T-helper 1 cell (primary cell): ENCODE measurements at places on chromosomes 1 and 21.

DNA sequence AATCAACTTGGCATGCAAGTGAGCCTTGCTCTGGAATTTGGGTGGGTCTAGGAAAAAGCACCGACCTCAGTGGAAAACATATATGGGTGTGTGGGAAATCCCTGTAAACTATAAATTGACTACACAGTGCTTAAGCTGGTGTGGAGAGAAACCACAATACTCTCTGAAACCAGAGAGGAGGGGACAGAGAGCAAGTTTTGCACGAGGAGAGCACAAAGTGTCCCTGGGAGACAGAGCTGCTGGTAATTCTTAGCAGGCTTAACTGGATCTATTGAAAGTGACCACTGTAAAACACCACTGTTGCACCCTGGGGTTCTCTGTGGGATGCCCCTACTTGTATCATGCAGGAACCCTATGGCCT, 12.8 kb downstream of the KCNJ15 start:
- DNase-seq: no peak

- DNase-seq: no peak
Measured at GRCh38 chr1:222772996-222773379, 36.0 kb downstream of the FAM177B start.

DNA sequence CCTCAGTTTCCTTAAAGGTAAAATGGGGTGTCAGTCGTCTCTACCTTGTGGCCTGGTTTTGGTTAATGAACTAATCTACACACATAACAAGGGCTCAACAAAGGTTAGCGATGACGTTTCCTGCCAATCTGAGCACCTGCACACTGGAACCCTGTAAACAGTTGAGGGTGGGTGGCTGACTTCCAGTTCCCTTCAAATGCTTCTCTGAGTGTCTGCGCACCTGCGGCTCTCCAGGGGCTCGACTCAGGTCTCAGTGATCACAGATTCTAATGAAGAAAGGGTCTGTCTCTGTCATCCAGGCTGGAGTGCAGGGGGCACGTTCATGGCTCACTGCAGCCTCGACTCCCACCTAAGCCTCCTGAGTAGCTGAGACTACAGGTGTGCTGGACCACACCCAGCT, 3.3 kb upstream of the AGPAT3 start:
- no peak for DNase-seq

DNA sequence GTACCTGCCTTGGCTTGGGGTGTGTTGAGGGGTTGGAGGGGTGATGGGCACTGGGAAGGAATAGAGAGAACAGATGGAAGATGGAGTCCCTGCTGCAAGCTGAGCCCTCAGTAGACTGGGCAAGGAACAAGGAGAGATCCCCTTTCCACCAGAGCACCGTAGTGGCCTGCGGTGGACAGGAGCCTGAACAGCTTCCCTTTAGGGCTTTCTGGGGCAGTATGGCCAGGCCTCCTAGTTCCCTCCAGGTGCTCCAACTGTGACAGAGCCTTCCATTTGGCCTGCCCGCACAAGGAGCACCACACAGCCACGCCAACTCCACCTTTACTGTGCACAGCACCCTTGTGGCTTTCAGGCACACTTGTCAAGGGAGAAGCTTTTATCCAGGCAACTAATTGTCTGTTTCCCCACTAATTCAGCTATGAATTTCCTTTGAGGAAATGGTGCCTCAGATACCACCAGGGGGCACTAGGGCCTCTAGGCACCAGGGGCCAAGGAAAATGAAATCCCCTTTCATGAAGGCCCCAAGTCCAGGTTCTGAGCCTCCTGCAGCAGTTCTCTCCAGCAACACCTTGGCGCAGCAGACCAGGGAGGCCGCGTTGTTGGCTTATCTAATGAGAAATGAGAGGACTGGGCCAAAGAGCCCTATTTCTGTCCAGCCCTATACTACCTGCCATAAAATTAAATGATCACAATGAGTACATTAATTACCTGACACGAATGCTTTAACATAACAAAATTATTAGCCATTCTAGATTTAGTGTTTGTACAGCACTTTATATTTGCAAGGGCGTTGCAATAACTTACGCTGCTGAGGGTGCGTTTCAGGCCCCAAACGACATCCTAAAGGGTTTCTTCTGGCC, 23.1 kb upstream of the ERI3 start:
- DNase-seq: peak; percentile 17

DNA sequence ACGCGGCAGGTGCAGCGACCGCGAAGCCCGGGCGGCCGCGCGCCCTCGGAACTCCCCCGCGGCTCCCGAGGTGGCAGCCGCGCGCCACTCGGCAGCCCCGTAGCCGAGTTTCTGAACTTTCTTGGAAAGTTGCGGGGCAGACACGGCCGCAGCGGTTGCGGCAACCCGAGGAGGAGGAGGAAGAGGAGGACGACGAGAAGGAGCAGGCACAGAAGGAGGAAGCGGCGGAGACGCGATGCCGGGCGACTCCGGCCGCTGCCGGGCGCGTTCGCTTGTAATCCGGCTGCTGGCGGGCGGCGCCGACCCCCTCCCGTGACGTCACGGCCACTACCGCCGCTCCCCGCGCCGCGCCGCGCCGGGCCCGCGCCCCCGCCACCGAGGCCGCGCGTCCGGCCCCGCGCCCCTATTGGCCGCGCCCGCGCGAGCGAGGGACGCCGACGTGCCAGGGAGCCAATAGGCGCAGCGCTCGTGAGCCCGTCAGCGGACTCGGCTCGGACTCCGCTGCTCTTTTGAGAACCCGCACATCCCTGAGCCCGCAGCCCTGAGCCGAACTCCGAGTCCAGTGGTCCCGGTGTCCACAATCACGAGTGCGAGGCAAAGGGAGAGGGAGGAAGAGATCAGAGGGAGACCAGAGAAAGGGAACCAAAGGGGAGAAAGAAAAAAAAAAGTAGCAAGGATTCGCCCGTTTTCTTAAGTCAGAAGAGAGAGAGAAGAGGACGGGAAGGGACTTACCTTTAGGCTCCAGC, 736 bp upstream of the BARHL2 start:
- DNase-seq: no peak

DNA sequence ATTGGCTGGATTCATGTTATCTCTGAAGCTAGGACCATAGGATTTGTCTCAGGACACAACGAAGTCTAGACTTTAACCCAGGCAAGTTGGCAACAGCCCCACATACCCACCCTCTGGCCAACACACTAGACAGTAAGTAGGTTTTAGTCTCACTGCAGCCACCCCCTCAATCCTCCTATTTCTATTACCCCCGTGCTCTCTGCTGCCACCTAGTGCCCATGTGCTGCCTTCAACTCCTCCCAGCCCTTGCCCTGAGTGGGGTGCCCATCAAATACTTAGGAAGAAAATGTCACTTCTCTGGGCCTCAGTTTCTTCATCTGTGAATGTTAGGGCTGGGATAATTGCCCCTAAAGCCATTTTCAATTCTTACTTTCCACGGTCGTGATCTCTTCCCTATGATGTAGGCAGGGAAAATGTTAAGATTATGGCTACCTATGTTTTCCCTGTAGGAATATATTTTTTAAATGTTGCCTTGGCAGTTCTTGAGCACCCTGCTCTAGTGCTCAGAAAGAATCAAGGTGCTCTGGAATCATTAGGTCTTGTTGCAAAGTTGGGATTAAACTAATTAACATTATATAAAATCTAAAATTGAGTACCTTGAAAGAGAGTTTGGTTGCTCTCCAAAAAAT, 213.0 kb downstream of the LMX1A start:
- DNase-seq: no peak

GRCh38 chr1:166040202-166040997, 126.4 kb downstream of the FAM78B start:
- DNase-seq: no peak

DNA sequence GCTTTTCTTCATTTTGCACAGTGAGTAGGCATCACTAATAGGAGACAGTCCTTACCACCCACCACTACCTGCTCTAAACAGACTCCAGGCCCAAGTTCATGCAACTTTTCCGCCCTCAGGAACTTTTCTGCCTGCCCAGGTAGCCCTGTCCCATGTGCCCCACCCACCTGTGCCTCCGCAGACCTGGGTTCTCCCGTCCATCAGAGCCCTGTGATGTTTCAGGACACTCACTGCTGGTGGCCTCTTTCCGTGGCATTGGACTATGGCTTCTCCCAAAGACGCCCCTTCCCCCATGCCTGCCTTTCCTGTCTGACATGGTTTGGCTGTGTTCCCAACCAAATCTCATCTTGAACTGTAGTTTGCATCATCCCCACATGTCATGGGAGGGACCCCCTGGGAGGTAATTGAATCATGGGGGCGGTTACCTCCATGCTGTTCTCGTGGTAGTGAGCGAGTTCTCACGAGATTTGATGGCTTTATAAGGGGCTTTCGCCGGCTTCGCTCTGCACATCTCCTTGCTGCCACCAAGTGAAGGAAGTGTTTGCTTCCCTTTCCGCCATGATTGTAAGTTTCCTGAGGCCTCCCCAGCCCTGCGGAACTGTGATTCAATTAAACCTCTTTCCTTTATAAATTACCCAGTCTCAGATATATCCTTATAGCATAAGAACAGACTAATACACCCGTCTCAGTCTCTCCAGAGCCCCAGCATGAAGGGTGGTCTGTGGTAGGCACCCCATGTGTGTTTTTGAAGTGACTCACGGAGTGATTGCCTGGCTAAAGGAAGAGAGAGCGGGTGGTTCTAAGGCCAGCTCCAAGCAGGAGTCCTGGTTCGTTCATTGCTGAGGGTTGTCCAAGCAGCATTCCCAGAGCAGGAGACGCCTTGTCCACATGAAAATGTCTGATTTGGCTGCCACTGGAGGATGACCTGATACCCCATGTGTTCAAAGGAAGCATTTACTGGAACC, 86.0 kb upstream of the ZBTB40 start:
- DNase-seq: no peak

GRCh38 chr1:247115141-247115510, 11.0 kb upstream of the ZNF669 start:
- DNase-seq: no peak

- no peak for DNase-seq
Measured at GRCh38 chr1:156247460-156248322, at the start of gene PAQR6. Gene PAQR6 (minus strand): TSS chr1:156248056. CDS start chr1:156246731, 1,325 bp downstream.

- DNase-seq: no peak
Measured at GRCh38 chr1:116224561-116224960, 113.4 kb downstream of the MAB21L3 start.

DNA sequence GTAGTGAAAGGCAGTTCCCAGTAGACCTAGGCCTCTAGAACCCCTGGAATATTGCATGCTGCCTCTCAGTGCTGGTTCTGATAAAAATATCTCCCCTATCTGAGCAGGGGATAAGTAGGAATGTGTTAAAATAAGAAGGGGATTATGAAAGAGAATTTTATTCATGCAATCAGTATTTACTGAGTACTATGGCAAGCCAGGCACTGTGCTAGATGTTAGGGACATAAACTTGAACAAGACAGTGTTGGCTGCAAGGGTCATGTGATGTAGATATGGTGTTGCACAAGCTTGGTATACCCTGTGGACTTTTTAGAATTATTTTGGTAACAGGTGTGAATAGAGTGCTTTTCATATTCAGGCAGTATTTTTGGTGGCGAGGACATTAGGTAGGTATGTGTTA, 23.6 kb downstream of the NOS1AP start:
- DNase-seq: no peak

- no peak for DNase-seq
Measured at GRCh38 chr1:239233626-239234025, 152.7 kb upstream of the CHRM3 start.

GRCh38 chr1:153791648-153792253, 16.5 kb downstream of the SLC27A3 start:
- DNase-seq: no peak

DNA sequence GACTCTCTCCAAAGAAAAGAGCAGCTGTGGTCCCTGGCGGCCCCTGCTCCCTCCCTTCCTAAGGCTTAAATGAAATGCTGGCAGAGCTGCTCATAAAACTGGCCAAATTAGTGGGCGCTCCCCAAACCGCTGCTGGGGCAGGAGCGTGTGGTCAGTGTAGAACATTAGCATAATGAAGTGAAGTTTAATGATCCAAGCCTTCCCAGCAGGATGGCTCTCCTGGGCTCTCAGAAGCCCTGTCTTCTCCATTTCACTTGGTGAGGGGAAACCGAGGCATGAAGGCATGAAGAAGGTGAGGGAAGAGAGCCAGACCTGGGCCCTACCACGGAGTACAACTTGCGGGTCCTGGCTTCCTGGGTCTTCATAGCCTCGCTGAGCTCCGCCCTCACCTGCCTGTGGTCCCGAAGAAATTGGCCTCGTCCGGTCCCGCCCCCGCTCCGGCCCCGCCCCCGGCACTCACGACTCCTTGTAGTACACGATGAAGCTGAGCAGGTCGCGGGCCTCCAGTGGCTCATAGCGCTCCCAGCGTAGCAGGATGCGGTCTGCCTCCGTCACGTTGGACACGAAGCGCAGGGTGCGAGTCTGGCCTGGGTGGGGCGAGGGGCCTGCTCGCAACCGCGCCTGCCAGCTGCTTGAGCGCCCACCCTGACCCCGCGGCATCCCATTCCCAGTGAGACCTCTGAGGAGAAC, 10.3 kb downstream of the INSRR start:
- peak; percentile 81 for DNase-seq

DNA sequence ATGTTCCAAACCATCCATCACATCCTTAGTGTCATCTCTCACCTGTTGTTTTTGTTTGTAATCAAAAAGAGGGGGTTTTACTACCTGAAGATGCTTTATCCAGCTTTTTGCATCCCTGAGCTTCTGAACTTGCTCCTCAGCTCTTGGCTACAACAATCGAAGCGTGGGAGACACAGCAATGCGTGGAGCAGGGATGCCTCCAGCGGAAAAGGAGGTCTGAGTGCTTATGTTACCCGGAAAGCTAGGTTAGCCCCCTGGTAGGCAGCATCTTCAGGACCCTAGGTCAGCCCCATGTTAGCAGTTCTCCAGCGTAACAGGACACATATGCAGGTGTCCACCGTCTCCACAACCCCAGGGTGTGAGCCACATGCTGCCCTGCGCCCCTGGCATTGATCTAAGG, 141.5 kb downstream of the RRAGC start:
- no peak for DNase-seq

- no peak for DNase-seq
Measured at GRCh38 chr1:240500647-240501046, 111.3 kb downstream of the GREM2 start.
